ENCODE measurements at places on chromosomes 12 and 14. TPM values are rescaled to one million over a fixed set of nuclear protein-coding genes. Genes with fewer than 3 reads are reported as not detected.

- no peak for DNase-seq
Measured at GRCh38 chr12:93759512-93760081, 82.4 kb downstream of the CRADD start.

DNA sequence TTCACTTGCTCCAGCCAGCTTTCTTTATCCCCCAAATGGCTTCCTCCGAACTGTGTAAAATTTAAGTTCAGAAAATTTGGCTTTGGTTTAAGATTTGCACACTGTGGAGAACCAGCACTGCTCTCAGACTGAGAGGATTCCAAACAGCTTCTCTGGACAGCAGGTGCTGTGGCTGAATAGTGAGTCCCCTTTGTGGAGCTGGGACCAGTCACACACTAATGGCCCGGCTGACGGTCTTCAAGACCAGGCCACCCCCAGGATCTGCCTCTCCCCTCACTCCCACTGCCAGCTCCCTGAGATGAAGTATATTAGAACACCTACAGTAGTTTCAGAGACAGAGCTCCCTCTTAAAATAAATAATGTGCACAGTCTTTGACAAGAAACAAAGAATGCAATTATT is 267.3 kb downstream of the BCAT1 start:
- no peak for DNase-seq

DNA sequence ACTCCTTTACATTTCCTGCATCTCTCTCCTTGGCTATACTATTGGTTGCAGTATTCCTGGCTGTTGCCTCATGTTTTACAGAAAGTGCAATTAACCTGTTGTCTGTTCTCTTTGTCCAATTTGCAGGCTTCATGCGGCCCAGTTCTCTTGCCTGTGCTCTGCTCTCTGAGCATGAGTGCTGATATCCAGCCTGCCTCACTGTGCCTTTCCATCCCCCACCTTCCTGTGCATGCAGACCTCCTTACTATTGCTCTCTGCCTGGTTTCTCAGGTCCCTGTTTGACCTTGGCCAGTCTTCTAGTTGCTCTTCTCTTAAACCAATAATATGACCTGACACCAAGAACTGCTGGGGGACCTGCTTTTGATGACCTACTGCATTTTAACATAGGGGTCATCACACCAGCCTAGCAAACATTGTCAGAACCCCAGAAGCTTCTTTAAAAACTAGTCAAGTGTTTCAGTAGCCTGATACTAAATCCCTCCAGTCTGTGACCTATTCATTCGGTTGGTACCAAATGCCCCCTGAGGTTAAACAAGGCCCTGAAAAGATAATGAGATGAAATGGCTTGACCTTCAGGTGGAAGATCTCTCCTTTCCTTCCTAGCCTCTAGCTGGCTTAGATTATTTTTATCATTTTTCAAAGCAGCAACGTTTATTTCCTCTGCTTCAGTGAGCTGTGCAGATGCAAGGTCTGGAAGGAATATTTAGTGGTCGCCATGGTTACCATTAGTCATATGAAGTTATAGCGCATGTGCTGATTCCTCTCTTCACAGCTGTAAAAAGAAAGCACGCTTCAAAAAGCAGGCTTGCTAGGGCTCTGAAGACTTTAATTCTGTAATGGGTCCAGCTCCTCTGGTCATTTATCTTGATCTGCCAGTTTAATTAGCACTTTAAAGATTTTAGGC is 216.5 kb downstream of the PHLDA1 start:
- no peak for DNase-seq

GRCh38 chr12:25332143-25332542 is 81.4 kb upstream of the KRAS start:
- DNase-seq, result no peak

DNA sequence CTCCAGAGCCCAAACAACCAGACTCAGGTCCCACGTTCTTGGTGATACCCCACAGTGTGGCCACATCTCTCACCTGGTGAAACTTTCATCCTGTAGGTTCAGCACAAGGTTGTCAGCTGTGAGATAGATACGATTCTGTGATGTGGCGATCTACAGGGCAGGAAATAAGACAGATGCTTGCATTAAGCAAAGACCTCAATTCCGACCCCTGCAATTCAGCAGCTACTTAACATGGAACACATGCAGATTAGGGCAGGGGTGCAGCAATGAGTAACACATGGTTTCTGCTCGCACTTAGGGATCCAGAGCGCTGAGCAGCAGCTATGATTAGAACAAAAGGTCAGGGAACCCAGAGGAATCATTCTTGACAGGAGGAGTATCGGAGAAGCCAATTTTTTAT is 4.1 kb downstream of the PHB2 start:
- DNase-seq, result no peak

DNA sequence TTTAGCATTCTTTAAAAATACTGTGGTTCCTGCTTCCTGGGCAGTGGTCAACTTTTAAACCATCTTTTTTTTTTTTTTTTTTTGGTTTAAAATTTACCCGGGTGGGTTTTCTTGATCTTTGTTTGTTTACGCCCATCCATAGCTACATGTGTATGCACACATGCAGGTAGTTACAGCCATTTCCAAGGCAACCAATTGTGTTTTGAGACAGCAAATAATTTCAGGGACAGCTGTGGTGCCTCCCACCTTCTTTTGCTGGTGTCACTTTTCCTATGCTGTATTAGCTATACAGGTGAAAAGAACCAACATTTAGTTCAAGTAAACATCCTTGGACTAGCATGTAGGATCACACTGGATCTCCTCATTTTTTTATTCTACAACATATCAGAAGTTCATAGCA is 52.0 kb upstream of the PSMA6 start:
- no peak for DNase-seq

GRCh38 chr14:97626088-97626487 is 828.9 kb downstream of the VRK1 start:
- no peak for DNase-seq

Gene FAM216A
- total RNA-seq, result 5.3 TPM

GRCh38 chr14:79144896-79145295 is 974.7 kb downstream of the NRXN3 start:
- no peak for DNase-seq

DNA sequence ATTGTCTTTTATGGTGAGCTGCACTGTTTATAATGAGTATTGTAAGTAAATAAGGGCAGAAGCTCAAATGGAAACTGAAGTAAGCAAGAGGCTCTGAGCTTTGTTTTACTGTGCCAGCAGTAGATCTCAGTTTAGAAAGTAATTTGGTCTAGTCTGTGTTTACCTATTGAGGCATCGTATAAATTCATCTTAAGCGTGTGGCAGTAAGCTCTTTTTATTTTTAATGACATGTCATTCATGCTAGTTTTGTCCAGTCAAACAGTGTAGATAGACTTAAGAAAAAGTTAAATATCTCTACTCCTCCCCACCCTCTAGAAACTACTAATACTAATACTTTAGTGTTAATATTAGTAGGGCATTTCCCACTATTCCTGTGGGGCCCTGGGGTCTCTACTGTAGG is 2.0 kb downstream of the ANO6 start:
- no peak for DNase-seq

Gene GPR135
- total RNA-seq, result 3.0 TPM

GRCh38 chr12:73892201-73892600 is 645.4 kb upstream of the ATXN7L3B start:
- no peak for DNase-seq

DNA sequence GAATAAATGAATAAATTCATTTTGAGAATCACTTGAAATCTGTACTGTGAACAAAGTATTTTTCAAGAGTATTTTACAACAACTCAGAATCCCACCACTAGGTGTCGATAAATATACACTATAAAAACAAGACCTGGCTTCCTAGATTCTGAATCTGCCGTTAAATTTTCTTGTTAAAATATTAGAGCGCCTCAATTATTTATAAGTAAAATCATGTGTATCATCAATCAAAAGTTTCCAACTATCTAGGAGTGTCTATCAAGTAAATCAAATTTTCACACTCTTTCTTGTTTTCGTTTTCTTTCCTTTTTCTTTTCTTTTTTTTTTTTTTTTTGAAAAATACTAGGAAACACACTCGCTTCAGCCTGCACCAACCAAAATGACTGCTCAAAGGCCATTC is 179.2 kb upstream of the DCN start:
- DNase-seq, result no peak

Gene IL31
- total RNA-seq, result not detected

DNA sequence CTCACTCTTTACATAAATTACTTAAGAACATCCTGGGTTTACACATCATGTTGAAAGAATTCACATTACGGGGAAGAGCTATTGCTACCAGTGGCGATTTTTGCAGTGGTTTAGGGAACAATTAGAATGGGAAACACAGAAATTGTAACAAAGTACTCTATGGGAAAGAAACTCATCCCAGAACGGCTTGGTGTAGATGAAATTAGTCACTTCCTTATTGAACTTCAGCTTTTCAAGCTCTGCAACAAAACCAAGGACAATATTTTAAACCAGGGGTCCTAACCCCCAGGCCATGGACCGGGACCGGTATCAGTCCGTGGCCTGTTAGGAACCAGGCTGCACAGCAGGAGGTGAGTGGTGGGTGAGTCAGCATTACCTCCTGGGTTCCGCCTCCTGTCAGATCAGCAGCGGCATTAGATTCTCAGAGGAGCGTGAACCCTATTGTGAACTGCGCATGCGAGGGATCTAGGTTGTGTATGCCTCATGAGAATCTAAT is 32.3 kb upstream of the FICD start:
- no peak for DNase-seq

GRCh38 chr12:72276181-72276805 is 4.1 kb downstream of the TRHDE start:
- DNase-seq, result no peak

DNA sequence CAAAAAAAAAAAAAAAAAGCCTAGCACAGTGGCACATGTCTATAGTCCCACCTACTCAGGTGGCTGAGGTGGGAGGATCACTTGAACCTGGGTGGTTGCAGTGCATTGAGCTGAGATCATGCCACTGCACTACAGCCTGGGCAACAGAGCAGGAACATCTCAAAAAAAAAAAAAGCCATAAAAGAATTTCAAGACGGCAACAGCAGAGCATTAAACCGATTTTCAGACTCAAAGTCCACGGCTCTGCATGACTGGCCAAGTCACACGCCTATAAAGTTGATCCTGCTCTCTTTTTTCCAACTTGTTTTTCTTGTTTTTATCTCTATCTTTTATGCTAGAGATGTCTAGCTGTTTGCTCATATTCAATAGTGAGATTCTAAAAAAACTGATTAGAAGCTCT is 45.3 kb downstream of the FBXO34 start:
- DNase-seq, result no peak

GRCh38 chr12:131619736-131620506 is 91.0 kb upstream of the SFSWAP start:
- no peak for DNase-seq

DNA sequence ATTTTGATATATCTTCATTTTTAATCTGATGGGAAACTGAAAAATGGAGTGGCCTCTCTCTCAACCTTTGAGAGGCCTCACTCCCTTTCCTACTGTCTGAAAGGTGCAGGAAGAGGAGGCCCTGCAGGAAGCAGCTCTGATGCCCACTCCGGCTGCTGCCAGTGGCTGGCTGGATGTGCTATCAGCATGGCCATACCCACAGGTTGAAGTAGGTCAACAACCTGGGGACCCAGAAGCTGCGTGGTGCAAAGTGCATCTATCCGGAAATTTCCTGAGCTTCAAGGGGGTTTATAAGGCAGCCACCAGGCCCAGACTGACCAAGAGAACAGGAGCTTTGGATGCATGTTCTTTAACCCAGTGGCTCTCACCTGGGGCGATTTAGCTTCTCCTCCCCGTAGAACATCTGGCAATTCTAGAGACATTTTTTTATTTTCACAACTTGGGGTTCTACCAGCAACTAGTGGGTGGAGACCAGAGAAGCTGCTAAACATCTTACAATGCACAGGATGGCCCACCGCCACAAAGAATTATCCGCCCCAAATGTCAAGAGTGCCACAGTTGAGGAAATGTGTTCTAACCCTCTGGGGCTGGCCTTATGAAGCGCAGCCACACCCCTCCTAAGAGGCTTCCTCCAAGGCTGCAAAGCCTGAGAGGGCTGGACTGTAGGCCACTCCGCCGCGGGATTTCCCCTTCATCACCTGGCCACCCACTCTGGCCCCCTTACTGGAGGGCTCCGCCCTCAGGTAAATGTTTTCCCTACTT is 8.2 kb upstream of the BATF start:
- DNase-seq, result no peak

DNA sequence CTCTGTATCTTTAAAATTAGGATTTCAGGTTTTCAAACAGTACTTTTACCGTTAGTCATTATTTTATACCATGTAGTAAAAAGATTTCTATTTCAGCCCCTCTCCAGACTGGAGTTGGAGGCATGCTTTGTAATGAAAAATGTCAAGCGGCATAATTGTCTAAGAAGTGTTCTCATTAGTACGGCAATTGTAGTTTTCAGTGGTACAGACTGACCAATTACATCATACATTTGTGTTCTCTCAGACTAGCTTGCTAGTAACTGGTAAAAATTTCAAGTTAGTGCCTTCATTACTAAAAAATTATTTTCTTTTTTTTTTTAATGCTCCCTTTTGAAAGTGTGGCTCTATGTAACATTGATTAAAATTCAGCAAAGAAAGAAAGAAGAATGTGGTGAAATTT is 4.5 kb downstream of the USP30 start:
- no peak for DNase-seq

DNA sequence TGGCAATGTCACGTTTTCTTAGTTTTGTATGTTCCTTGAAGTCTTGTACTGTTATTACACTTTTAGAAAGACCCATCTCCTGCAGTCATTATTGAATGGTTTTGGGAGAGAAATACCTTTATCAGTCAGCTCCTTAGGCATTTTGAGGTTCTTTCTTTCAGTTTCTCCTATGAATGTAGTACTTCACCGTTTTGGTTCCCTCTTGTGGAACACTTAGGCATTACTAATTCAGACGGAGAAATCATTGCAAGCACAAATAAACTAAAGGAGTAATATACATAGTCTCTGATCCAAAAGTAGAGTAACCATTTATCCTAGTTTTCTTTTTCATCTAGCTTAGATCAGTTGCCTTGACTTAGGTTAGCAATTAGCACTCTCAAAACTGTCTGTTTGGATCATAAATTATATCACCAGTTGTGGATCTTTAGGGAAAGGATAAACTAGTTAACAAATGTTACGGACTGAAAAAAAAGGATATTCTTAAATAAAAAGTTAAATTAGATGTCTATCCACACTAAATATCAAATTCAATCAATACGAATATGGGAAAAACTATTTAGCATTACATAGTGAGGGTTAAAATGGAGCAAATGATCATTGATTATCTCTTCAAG is 1538.3 kb upstream of the SEL1L start:
- DNase-seq, result no peak

Measured in progenitor cell of endocrine pancreas (in vitro differentiated cells).